NCI-H226 (cell line): ENCODE measurements at places on chromosomes 12 and 14.

DNA sequence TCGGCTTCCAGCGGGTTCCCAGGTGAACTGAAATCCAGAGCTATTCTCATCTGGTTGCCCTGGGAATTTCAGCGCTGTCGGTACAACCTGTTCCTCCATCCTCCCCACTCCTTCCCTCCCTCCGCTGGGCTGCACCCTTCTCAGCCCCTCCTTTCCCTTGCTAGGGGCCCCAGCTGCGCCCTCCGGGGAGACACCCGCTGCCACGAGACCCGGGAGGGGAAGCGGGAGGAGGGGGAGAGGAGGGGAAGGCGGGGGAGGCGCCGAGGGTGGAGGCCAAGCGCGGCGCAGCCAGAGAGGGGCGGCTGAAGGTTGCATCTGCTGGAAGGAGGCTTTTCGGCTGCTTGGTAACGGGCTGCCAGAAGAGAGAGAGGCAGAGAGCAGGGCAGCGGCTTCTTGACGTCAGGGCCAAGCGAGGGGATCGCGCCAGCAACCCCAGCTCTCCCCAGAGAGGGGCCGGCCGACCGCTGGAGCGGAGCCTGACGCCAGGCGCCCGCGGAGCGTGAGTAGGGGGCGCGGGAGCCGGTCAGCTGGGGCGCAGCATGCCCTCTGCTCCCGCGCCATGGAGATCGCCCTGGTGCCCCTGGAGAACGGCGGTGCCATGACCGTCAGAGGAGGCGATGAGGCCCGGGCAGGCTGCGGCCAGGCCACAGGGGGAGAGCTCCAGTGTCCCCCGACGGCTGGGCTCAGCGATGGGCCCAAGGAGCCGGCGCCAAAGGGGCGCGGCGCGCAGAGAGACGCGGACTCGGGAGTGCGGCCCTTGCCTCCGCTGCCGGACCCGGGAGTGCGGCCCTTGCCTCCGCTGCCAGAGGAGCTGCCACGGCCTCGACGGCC, at the start of gene KCNA5:
Gene KCNA5, plus strand, starts transcription at position 291 of the 831 bp plus-strand sequence. Its CDS starts 269 bp downstream, at position 560.
- DNase-seq = no peak

- DNase-seq = peak; percentile 1
Measured at GRCh38 chr14:104879201-104879982, 14.3 kb downstream of the CEP170B start.

DNA sequence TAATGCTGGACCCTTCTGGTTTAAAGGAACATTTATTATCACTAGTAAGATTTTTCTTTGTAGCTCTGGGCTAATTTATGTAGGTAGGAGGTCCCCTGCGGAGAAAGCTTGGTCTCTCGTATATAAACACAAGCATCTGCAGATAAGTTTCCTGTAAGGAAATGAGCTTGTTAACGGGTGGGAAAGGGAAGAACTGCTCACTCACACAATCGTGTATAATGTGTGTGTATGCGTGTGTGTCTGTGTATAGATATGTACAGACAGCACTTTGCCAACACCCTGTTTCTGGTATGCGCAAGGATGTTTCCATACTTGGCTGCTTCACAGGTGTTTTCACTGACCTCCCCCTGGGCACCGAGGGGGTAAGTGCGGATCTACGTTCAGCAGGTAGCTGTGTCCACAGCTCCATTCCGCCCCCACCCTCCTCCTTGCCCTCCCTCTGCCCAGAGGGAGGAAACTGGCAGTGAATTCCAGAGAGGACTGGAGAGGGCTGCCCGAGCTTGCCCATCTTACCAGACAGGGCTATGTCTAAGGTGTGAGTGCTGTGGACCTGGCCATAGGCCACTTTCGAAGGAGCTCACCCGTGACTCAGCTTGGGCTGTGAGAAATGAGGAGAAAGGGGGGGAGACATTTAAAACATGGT, 65.2 kb downstream of the NINJ2 start:
- peak; percentile 27 for DNase-seq

GRCh38 chr14:99678198-99678597, 5.9 kb upstream of the CYP46A1 start:
- DNase-seq = no peak

DNA sequence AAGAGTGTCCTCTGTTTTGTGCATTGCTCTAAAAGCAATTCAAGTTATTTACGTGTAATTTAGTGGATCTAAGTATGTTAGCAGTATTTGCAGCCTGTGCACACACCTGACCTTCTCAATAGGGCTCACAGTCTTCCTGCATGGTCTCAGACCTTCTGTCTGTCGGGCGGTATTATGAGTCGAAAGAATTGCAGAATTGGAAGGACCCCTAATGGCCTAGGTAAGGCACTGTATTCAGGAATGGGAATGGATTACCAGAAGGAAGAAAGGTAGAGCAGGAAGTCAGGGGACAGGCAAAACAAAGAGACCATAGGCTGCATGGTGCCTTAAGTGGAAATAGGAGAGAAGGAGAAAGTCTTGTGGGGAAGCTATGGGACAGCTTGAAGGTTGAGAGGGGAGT, 341.6 kb downstream of the VRK1 start:
- no peak for DNase-seq

DNA sequence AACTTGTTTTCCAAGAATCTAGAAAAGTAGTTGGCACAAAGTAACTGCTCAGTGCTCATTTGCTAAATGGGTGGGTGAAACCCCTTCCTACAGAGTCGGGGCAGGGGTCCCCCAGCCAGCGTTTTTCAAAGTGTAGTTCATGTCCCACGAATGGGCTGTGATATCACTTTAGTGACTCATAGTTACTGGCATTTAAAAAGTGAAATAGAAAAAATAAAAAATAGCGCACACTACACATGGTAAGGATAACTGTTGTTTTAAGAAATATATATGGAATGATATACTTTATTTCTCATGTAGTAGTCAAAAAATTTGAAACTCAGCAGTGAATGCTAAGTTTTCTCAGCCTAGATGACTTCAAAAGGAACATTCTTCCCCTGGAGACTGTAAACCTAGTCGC, 250.4 kb downstream of the CHST11 start:
- no peak for DNase-seq

DNA sequence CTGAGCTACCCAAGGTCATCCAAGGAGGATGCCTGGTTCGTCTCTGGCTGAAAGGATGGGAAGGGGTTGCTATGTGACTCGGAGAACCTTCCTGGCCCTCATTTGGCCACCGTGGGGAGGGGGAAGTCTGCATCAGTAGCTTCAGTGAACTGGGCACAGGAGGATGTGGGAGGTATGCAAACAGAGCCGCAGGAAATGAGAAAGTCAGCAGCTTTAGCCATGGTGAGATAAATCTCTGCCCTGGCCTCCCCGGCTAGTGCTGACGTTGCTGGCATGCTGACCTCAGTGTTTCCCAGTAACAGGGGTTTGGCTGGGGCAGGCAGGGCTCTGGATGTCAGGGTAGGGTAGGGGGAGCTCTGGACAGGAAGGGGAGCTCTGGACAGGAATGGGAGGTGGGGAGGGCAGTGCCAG, 2.3 kb upstream of the CEBPE start:
- peak; percentile 98 for DNase-seq

- DNase-seq = no peak
Measured at GRCh38 chr14:91313852-91314251, 69.3 kb upstream of the GPR68 start.

DNA sequence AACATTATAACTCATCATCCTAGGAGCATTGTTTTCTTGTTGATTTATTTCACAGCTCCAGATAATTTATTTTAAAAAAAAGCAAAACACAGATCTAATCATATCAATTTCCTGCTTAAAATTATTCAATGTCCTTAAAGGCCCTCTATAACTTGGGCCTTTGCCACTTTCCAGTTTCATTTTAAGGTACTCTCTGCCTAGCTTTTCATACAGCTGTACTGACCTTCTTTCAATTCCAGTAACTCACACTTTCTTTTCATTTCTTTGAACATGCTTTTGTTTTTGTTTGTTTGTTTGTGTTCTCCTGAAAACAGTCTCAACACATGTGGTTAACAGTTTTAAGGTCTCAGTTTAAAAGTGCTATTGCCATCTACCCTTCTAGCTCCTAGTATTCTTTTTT, 281.9 kb downstream of the ACSS3 start:
- no peak for DNase-seq

DNA sequence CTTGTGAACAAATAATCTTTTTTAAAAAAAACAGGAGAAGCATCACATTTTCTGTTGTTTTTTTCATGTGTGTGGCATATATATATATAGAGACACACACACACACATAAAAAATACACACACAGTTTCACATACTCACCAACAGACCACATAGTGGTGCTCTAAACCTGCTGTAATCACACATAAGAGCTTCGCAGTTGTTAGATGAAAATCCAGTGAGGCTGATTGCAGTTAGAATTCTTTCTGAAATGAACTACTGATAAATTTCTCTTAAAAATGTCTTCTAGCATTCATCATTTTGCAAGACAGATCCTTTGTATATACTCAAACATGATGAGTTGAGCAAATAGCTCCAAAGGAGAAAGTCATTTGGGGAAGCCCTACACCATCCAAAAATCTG, 434.3 kb upstream of the STXBP6 start:
- DNase-seq = no peak

- no peak for DNase-seq
Measured at GRCh38 chr12:24778486-24779304, 170.2 kb downstream of the BCAT1 start.

DNA sequence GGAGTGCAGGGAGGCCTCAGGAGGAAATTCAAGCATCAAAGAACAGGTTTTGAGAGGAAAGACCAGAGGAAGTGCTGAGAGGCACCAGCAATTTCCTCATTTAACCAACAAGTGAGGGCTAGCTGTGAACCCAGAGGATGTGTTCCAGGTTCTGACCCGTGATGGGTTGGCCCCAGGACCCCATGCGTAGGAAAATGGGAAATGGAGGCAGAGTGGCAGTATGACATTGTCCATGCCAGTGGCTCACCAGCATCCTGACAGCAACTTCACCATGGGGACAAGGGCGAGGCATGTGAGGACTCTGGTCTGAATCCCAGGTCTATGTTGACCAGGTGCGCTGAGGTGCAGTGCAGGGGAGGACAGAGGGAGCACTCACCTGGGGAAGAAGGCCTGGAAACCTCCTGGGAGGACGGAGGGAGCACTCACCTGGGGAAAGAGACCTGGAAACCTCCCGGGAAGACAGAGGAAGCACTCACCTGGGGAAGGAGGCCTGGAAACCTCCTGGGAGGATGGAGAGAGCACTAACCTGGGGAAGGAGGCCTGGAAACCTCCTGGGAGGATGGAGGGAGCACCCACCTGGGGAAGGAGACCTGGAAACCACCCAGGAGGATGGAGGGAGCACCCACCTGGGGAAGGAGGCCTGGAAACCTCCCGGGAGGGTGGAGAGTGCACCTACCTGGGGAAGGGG, 6.7 kb upstream of the CACNA2D4 start:
- DNase-seq = no peak

DNA sequence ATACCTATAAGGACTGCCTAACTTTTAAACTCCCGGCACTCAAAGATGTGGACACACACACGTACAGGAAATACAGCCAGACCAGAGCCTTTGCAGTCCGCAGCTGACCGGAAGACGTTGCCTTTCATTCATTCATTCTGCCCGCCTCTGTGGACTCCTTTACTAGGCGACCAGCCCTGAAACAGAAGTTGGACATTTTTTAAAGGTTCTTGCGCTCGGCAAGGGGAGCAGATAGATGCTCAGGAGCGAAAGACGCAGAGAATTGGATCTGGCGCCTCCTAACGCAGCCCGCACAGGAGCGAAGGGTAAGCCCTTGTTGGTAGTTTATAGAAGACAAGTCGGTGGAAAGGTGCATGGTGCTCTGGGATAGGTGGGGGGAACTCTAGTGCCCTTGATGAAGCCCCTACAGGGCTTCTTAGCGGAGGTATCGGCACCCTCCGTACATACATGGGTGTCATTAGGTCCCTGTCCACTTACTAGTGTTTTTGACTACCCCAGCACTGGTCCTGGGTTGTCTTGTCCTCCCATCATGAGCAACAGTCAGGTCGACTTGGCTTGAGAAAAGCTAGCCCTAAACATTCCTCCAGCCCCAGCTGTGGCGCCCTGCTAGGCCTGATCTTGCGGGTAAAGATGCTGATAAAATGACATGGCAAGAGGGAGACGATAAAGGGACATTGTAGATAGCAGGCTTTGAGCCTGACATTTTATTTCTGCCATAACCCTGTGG, at the start of gene KDM2B:
Gene KDM2B, minus strand, starts transcription at position 65 of the 727 bp plus-strand sequence. CDS start 112 bp downstream, outside the sequence.
- DNase-seq = no peak

DNA sequence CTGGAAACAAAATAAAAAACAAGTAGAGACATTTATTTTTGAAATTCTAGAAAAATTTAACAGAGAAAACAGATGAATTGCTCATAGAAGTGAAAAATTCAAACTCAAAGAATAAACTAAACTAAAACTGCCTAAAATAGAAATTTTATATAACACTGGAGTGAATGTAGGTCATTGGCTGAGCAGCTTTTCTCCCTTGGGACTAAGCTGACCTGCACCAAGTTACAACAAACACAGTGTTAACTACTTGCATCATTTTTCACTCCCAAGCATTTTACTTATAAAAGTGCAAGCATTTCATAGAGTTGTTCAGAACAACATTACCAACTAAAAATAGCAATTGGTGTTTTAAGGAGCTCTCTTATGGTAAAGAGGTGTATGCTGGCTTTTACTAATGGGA, 298.1 kb downstream of the MED13L start:
- DNase-seq = no peak

DNA sequence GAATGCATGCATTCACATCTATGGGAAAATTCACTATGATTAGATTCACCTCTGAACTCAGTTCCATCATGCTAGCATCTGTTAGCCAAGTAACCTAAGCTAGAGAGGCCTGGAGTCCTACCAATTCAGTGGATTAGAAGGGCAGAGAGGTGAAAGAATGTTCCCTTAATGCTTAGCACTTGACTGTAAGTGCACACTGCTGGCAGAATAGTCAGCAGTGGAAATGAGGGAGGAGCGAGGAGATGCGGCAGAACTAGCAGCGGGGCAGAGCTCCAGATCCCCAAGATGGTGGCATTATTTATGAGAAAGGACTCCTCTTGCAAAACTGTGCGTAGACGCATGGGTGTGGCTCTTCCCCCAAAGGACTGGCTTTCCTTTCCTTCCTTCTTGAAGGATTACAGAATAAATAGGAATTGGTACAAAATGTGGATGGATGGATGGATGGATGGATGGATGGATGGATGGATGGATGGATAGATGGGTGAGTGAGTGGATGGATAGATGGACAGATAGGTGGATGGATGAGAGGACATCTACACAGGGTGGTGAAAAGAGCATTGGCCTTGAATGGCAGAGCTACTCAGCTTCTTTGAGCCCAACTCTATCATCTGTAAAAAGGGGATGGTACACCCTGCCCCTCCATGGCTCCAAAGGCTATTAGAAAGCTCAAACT, 227.2 kb downstream of the CHST11 start:
- no peak for DNase-seq

- peak; percentile 30 for DNase-seq
Measured at GRCh38 chr12:109027767-109028166, 6.9 kb upstream of the SVOP start.

- DNase-seq = no peak
Measured at GRCh38 chr14:79734151-79734550, 477.2 kb downstream of the DIO2 start.

DNA sequence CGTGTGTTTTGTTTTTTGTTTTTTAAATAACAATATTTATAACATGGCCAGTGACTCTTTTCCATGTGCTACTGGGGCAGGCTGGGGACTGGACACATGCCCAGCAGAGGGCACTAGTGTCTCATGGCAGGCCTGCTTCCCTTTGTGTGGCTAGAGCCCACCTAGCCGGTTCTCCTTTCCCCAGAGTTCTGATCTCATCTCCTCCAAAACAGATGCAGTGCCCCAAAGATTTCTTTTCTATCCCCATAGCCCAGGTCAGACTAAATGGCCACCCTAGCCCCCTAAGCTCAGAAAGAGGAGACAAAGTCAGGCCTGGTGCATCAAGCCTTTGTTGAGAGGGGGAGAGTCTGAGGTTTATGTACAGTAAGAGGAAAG, 21.2 kb downstream of the PRPF40B start:
- peak; percentile 42 for DNase-seq
